ENCODE measurements at places on chromosomes 11 and 22. TPM values are rescaled to one million over a fixed set of nuclear protein-coding genes. Genes with fewer than 3 reads are reported as not detected.

DNA sequence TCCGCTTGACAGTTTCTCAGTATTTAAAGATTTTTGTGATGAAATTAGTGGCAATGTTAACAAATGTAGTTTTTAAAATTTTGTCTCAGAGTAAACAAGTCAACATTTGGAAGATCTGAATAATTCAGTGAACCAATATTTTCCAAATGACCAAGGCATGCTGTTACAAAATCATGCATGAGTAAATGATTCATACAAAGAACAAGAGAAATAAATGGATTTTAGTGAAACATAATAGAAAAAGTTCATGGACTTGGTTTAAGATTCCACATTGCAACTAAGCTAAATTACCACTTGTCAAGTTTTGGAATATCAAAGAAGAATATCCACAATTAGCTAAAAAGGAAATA, 125.7 kb upstream of the SNX19 start:
- DNase-seq, result no peak

- DNase-seq, result no peak
Measured at GRCh38 chr11:121625777-121626506, 173.2 kb upstream of the SORL1-AS1 start.

The HORMAD2 gene
- not detected for total RNA-seq

GRCh38 chr22:31876156-31876920, 68.0 kb upstream of the YWHAH start:
- no peak for DNase-seq

The SLC2A11 gene
- 8.6 TPM for total RNA-seq

The SGSM1 gene
- not detected for total RNA-seq

GRCh38 chr22:19765477-19766239, 5.1 kb downstream of the TBX1 start:
- DNase-seq, result no peak

All from LHCN-M2 (cell line).